ENCODE measurements at places on chromosomes 4 and X.

DNA sequence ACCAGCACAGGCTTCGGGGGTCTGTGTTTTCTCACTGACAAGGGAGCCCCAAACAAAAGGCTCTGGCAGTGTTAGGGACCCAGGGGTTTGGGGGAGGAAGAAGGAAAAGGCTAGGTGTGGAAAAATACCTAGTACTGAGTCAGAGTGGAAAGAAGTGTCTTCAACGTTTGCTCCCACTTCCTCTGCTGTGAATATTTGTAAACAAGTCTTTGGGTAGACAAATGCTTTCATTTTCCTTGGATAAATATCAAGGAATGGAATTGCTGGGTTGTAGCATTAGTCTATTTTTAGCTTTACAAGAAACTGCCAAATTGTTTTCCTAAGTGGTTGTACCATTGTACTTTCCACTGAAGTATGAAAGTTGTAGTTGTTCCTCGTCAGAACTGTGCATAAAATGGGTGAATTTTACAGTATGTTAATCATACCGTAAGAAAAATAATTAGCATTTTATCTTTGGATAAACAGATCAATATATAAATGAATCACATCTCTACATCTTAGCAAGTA lies 17.4 kb downstream of the COL4A5 start:
- DNase-seq: no peak

- DNase-seq: no peak
Measured at GRCh38 chrX:102154218-102154860, 1.4 kb downstream of the BEX5 start.

GRCh38 chrX:121307449-121307848 lies 260.0 kb downstream of the GLUD2 start:
- no peak for DNase-seq

DNA sequence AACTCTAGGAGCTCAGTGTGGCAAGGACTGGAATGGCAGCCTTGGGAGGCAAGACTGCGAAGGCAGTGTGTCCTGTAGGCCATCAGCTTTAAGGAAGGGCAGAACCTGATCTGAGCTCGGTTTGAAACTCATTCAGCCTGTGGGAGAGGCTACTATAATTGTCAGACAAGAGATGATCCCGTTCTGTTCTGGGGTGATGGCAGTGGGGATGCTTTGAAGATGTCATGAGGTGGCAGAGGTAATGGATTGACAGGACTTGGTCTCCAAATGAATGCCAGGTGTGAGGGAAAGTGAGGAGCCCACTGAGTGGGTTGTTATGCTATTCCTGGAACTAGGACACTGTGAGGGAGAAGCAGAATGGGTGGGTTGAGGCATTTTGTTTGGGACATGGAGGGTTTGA lies 144.9 kb downstream of the PJA1 start:
- DNase-seq: no peak

DNA sequence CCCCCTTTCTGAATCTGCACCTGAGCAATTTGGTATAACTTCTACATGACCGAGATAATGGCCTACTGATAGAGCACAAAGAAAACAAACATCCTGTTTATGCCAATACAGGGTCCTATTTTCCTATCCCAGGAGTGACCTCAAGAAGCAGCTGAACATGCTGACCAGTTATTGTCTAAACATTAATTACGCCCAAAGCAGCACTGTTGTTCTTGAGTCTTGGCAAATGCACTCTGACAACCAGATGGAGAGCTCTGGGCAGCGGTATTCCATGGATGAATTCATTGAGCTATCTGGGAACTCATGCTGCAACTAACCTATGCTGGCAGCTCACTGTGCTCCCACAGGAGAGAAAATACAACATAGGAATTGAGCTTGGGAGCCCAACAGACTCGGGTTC lies 52.6 kb downstream of the PCYT1B start:
- no peak for DNase-seq

GRCh38 chr4:78532046-78532445 lies 19.5 kb upstream of the ANXA3 start:
- no peak for DNase-seq

- no peak for DNase-seq
Measured at GRCh38 chrX:78119521-78120227, 15.6 kb downstream of the PGK1 start.

GRCh38 chr4:179662522-179662921 lies 2220.3 kb upstream of the AGA start:
- no peak for DNase-seq

- peak; percentile 13 for DNase-seq
Measured at GRCh38 chrX:132425744-132426318, 63.0 kb downstream of the MBNL3 start.
